ENCODE measurements at places on chromosomes 5 and 9.

DNA sequence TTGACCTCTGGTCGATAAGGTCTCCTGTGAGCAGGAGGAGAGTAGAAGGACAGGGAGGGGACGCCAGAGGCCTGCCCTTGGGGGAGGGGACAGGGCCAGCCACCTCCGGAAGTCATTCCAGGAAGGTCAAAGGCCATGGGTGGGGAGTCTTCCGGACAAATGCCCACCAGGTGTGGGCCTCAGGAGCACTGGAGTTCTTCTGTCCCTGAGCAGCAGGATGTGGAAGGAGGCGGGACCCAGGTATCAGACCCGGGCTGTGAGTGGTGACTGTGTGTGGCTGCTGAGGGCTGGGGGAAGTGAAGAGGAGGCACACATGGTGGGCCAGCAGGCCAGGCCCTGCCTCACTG is 13.9 kb downstream of the FGF18 start:
- DNase-seq: no peak

DNA sequence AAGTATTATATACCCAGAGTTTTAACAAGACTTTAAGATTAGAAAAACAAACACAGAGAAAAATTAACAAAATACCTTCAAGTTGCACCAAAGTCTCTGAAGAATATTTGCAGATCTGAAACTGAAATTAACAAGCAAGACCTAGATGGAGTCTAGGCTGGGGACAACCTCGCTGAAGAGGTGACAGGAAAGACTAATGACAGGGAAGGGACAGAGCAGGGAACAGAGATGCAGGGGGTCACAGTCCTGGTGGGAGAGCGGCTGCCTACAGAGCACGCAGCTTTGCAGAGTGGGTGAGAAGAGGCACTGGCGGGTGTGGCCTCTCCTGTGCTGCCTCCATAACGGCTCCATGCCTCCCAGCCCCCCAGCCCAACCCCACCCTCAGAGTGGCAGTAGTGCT is 13.5 kb downstream of the RETREG1 start:
- DNase-seq: no peak

- DNase-seq: no peak
These were observed 18.5 kb upstream of the ERMP1 start for GRCh38 chr9:5851445-5851844.

DNA sequence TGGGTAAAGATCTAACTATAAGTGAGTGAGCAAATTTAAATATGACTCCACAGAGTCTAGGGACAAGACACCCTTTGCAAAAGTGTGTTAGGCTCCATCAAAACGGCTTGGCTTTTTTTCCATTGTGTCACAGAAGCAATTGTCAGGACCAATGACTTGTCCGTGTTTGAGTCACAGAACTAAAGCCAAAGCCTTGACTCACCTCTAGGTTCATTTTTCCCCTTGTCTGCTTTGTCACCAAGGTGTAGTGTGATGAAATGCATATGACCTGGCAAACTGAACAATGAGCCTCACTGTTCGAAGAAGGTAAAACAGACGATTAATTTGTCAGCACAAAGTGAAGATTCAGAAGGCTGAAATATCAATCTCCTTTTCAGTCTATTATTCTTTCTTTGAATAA is 331.0 kb downstream of the GLIS3 start:
- DNase-seq: no peak

- no peak for DNase-seq
These were observed 281.0 kb downstream of the HINT1 start for GRCh38 chr5:130884023-130884422.

DNA sequence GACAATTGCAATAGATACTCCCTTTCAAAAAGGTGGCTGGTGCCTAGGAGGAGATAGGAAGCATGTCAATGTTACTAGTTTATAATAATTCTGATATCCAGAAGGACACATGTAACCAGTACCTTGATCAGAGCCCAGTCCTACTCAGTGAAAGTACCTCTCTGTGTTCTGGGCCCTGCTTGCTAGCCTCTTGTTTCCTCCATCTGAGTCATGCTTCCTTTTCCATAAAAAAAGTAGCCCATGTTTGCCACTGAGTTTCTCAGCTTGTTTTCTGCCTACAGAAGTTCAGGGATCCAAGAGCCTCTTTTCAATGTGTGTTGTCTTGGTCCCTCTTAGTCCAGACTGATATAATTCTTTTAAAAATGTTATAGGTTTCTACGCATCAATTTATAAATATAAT is 149.0 kb downstream of the SSBP2 start:
- no peak for DNase-seq

GRCh38 chr9:81132318-81132717 is 557.0 kb downstream of the TLE1 start:
- no peak for DNase-seq

DNA sequence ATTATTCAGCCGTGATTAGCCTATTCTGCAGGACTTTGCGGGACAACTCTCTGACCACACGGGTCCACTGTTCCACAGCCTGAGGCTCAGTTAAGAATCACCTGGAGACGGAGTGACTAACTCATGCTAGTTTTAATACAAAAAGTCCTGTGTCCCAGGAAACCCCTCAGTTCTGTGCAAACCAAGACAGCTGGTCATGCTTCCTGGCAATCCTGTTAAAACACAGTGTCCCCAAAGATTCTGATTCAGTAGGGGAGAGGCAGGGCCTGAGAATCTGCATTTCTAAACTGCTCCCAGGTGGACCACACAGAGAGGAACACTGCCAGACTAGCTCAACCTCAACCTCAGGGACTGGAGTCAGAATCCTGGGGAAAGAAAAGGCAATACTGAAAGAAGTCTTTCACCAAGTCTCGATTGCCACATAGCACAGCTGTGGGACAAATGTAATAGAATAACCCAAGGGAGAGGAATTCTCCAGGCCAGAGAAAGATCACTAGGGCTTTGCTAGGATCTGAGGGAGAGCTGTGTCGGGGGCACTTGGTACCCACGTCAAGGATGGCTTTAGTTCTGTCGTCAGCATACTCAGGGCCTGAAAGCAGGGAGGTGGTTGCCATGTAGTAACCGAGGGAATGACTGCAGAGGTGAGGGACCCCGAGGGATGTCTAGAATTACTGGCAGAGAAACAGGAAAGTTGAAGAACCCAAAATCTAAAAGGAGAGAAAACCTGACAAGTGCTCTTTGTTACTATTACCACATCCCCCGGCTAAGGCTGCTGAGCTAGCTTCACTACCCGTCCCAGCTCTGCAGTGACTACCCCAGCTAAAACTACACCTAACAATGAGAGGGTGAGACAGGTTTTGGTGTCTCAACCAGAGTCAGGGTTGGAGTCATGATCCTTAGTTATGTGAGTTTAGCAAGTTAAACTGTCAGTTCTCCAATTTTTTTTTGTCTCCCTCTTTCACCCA is 8.6 kb downstream of the SUSD1 start:
- DNase-seq: no peak

DNA sequence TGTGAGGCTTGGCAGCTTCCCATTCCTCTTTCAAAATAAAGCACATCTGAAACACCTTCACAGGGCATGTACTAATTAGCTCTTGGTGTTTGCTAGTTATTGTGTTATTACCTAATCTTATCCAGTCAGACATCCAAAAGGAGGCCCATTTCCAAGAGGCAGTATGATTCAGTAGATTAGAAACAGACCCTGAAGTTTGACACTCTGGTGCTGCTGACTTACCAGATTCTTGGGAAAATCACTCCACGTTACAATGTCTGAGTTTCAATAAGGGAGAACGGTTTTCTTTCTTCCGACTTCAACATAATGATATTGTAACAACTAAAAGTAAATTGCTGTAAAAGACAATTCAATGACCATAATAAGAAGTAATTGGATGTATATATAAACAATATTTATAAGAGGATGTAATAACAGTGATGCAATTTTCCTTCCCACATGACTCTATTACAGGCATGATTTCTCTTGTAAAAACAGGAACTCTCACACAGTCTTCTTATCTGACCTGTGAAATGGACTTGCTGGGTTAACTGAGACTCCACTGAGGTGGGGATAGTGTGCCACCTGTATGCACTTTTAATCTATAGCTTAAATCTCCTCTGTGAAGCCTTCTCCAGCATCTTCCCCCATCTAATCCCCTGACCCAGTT is 181.3 kb upstream of the ELL2 start:
- no peak for DNase-seq

GRCh38 chr5:60503771-60504170 is 196.2 kb downstream of the DEPDC1B start:
- DNase-seq: no peak

DNA sequence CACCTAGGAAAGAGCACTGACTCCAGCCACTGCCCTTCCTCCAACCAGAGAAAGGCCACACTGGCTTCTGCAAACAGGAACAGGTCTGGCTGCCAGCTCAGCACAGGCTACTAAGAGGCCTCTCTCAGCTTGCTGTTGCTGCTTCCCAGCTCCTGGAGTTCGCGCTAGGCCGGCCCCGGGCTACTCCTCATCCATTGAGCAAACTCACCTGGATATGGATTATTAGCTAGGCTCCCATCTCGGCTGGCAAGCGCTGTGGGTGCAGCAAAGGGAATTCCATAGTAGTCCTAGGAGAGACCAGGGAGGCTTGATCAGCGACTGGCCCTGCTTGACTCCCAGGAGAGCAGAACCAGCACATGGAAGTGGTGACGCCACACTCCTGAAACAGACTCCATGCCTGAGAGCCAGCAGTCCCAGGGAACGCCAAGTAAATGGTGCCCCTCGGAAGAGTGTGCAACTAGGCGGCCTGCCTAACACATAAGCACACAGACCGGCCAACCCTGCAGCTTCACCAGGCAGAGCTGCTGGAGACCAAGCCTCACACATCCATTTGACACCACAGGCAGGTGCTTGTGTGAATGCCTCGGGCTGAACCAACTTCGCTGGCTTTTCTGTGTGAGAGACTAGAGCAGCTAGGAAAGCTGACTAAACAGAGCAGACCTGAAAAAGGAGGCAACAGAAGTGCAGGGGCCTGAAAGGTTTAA is 107.2 kb downstream of the UBE2R2 start:
- no peak for DNase-seq
